ENCODE measurements at places on chromosomes 7 and 10.

- H3K4me3 ChIP-seq, result no peak overlapping the region
- H3K27me3 ChIP-seq, result no peaks in the 10 kb centered on the region
- H3K27ac ChIP-seq, result no peak overlapping the region
- no peak for DNase-seq
- H3K36me3 ChIP-seq, result peaks cover 8% of the 10 kb centered on the region
These were observed 18.5 kb upstream of the PTPRN2 start for GRCh38 chr7:158606129-158606528.

- no peaks in the 10 kb centered on the region for H3K4me1 ChIP-seq
- no peak overlapping the region for H3K4me3 ChIP-seq
- H3K27me3 ChIP-seq, result no peaks in the 10 kb centered on the region
- no peak overlapping the region for H3K27ac ChIP-seq
- DNase-seq, result no peak
These were observed 29.0 kb upstream of the MPP7 start for GRCh38 chr10:28331841-28332240.

DNA sequence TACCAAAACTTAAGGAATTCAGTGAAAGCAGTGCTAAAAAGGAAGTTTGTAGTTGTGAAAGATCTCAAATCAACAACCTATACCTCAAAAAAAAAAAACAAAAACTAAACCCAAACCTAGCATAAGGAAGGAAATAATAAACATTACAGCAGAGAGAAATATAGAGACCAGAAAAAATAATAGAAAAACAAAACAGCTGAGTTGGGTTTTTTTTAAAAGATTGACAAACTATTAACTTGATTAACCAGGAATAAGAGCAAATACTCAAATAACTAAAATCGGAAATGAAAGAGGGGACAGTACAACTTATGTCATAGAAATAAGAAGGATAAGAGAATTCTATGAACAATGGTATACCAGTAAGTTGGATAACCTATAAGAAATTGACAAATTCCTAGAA lies 6.7 kb downstream of the ECD start:
- no peaks in the 10 kb centered on the region for H3K4me1 ChIP-seq
- H3K27ac ChIP-seq, result no peak overlapping the region
- DNase-seq, result no peak
- peaks cover 7% of the 10 kb centered on the region for H3K36me3 ChIP-seq
- H3K27me3 ChIP-seq, result no peaks in the 10 kb centered on the region
- H3K4me3 ChIP-seq, result no peak overlapping the region

DNA sequence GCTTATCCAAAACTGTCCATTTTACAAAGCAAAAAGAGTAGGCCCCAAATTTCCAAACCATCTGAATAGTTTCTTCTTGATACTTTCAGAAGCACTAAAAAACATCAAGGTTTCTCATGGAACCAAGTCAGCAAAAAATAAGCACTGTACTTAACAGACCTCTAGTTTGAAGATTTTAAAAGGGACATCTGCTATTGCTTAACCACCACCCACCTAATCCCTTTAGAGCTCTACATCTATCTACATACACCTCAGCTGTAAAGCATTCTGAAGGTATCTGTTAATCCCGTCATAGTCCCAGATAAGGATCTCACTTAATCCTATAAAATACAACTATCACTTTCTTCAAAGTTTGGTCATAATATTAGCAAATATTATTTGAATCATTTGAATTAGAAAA lies 72.3 kb downstream of the HIBADH start:
- no peak for DNase-seq
- peaks cover 8% of the 10 kb centered on the region for H3K4me1 ChIP-seq
- H3K36me3 ChIP-seq, result no peaks in the 10 kb centered on the region

GRCh38 chr7:37545619-37546534 lies 97.2 kb upstream of the ELMO1 start:
- no peaks in the 10 kb centered on the region for H3K36me3 ChIP-seq
- no peak overlapping the region for H3K4me3 ChIP-seq
- no peak overlapping the region for H3K27ac ChIP-seq
- no peak for DNase-seq
- H3K27me3 ChIP-seq, result no peaks in the 10 kb centered on the region

Data from neuronal stem cell (in vitro differentiated cells).